ENCODE measurements at places on chromosomes 1 and 21.

GRCh38 chr1:84833194-84833593 lies 59.8 kb downstream of the LPAR3 start:
- no peak for DNase-seq

DNA sequence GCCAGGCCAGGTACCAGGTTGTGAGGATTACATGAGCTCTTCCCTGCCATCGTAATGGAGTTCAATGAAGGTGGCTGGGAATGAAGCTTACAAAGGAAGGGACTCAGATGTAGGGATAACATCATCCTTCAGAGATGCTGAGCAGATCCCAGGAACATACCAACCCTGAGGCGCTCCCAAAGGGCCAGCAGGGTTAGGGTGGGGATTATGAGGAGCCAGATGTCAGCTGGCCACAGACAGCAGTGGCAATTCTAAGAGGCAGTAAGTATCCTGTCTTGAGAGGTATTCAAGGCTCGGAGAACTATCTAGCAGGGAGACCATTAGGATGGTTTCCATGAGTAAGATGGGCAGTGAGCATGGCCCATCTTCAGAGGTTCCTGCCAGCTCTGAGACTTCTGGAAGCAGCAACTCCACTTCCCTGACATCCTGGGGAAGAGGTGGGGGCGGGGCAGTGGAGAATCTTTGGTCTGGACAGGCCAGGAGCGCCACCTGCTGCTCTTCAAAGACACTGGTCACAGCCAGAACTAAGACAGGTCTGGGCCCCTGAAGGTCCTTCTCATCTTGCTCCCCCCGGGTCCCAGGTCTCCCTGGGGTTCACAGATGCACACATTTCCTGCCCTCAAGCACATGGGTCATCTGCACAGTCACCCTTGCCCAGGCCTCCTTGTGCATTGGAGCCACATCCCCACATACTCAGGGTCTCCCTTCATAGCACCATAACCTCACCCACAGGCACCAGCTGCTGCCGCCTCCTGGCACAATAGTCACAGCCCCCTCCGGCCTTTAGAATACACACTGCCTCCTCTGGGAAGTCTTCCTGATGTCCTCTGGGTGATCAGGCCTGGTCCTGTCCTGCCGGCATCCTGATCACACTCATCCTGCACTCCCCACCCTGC lies 2.7 kb upstream of the SDC3 start:
- DNase-seq: peak; percentile 55

DNA sequence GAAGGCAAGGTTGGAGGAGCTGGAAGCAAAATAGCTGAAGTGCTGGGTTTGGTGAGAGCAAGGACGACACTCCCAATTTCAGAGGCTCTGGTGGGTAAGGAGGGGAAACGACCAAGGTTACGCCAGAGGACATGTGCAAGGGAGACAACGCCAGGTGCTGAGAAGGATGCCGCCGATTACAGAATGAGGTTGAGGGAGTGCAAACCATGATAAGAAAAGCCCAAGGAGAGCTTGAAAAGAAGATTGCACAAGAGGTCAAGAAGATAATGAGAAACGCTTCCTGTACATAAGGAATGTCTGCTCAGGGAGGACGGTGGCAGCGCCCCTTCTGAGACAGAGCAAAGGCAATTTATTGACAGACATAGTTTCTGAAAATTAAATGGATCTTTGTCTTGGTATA lies 382.0 kb upstream of the PROX1 start:
- DNase-seq: no peak

GRCh38 chr1:160664573-160665051 lies 17.8 kb upstream of the SLAMF1 start:
- no peak for DNase-seq

- peak; percentile 11 for DNase-seq
Observed at GRCh38 chr1:111769517-111770146, 13.9 kb downstream of the DDX20 start.

DNA sequence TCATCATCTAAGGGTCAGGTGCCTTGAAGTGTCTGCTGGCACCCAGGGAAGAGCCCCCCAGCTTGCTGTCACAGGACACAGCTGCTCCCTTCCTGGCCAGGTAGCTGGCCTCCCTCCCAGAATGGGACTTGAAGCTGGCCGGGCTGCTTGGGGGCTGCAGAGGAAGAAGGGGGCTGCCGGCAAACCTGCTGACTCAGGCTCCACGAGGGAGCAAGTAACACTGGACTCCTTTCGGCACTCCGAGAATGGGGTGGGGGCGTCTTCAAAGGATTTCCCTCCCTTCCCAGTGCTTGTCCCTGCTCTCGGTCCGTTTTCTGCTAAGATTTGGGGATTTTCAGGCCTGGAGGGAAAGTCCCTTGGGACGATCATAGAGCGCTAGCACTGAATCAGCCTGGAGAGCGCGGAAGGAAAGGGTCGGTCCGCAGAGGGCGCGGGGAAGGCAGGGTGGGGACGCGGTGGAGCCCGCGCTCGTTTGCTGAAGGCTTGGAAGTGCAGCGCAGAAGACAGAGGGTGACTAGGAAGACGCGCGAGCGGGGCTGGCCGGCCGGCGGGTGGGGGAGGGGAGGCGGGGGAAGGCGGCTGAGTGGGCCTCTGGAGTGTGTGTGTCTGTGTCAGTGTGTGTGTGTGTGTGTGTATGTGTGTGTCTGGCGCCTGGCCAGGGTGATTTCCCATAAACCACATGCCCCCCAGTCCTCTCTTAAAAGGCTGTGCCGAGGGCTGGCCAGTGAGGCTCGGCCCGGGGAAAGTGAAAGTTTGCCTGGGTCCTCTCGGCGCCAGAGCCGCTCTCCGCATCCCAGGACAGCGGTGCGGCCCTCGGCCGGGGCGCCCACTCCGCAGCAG lies at the start of gene CSF1:
TSS of gene CSF1 (plus strand) at position 727 of the 840 bp plus-strand sequence. CDS start 175 bp downstream, outside the sequence.
- DNase-seq: peak; percentile 53

DNA sequence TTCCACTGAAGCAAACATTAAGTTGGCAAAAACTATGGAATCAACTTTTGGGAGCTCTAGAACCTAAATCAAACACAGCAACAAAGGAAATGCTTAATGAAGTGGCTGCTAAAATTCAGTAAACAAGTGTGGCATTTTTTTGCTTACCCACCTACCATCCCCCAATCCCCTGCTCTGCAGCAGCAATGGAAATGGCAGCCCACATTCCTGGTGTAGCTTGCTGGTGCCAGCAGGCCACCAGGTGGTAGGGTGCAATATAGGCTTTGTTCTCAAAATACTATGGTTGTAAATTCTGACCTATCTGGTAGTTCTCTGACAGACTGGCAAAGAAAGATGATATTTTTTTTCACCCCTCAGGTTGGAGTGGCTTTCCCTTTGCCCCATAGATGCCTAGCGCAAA lies 42.8 kb downstream of the SHCBP1L start:
- DNase-seq: no peak

GRCh38 chr1:99004254-99004860 lies 304 bp downstream of the PLPPR5 start:
- no peak for DNase-seq

DNA sequence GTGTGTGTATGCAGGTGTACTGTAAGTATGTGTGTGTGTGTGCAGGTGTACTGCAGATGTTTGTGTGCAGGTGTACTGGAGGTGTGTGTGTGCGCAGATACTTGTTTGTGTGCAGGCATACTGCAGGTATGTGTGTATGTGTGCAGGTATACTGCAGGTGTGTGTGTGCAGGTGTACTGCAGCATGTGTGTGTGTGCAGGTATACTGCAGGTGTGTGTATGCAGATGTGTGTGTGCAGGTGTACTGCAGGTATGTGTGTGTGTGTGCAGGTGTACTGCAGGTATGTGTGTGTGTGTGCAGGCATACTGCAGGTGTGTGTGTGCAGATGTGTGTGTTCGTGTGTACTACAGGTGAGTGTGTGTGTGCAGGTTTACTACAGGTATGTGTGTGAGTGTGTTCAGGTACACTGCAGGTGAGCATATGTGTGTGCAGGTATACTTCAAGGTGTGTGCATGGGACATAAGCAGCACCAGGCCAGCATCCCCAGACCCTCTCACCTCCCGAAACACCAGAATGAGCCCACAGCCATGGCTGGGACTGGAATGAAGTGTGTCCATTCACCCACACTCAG lies 97.5 kb downstream of the DMRTB1 start:
- DNase-seq: no peak

DNA sequence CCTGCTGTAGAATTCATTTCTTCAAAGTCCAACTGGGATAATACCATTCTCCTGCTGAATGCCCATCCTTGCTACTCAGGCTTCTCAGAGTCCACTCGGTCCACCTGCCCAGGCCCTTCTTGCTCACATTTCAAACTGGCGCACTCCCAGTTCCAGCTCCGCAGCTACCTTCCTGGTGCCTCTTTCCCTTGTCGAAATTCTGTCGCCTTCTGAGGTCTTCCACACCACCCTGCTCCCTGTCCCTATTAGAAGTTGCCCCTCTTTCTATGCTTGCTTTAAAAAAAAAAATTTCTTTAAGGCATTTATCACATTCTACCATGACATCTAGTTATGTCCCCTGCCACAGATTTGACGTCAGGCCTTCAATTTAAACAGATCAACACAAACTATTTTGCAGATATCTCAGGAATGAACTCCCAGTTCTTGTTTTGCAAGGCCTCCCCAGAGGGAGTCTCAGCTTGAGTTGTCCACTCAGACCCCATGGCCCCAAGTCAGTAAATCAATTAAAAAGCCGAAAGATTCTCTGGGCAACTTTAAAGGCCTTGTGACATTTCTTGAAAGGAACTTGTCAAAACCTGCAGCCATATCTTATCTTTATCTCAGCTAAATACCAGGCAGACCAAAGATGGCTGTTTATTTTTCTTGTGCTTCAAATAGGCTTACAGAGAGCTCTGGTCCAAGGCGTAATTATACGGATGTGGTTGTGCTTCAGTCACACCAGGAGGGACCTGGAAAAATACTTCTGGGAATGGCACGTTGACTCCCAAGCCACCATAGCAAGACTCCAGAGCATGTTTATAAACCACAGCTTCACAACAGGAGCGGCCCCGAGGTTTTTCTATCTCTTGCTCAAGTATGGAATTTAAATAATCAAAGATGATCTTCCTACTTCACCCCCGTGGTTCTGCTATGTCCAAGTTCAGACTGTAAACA lies 2.2 kb downstream of the FAM89A start:
- no peak for DNase-seq

DNA sequence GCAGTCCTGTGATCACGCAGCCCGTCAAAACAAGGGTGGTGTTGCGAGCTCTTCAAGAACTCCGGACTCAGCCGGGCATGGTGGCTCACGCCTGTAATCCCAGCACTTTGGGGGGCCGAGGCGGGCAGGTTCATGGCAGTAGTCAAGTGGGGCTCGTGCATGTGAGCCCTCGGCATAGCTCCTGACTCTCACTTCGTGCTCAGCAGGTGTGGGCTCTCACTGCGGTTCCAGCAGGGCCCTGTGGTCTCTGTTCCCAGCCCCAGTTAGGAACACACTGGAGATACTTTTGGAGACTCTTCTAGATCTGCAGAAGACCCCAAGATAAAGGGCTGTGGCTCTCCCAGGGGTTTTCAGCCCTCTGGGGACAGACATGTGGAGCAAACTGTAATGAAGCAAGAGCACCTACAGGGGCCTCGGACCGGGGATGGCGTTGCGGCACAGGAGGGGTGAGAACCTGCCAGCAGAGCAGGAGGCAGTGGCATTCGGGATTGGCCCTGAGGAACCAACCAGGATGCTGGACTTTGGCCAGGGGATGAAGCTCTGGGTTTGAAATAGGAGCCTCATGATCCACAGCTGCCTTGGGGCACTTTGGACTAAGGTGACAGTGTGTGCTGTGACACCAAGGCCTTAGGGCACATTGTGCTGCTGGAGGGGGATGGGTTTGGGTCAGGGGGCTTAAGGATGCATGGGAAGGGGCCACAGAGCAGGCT lies 443.2 kb downstream of the CAMTA1 start:
- DNase-seq: no peak

DNA sequence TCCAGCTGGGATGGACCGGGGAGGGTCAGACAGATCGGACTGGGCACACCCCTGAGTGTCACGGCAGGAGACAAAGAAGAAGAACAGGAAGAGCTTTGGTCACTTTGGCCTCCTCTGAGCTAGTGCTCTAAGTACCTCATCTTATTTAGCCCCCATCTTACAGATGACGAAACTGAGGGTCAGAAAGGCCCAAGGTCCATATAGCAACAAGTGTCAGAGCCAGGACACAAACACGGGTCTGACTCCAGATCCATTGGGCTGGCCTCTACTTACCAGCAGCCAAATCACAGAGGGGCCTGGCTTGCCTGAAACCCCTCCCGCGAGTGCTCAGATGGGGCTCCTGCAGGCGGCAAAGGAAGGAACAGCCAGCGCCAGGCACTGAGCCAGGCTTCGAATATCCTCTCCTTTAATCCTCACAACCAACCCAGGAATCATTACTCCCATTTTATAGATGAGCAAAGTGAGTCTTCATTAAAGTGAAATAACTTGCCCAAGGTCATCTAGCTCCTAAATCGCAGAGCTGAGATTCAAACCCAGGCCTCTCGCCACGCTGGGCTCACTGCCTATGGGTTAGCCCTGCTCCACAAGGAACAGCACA lies 25.7 kb upstream of the SELENON start:
- DNase-seq: no peak

DNA sequence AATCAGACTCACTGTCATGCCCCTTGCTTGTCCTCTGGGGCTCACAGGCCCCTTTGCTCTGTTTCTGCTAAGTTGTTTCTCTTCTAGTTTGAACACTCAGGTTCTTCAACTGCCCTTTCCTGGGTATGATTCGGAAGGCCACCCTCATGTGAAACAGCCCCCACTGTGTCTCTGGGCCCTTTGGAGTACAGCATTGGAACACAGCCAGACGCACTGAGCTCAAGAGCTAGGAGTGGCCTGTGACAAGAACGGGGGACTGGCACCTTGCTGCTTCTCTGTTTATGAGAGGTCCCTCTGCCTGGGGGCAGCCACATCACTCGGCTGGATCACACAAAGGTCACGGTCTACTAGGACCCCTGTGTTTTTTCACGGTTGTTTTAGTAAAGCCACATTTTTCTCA lies 114.4 kb upstream of the ZC3H12A start:
- no peak for DNase-seq

DNA sequence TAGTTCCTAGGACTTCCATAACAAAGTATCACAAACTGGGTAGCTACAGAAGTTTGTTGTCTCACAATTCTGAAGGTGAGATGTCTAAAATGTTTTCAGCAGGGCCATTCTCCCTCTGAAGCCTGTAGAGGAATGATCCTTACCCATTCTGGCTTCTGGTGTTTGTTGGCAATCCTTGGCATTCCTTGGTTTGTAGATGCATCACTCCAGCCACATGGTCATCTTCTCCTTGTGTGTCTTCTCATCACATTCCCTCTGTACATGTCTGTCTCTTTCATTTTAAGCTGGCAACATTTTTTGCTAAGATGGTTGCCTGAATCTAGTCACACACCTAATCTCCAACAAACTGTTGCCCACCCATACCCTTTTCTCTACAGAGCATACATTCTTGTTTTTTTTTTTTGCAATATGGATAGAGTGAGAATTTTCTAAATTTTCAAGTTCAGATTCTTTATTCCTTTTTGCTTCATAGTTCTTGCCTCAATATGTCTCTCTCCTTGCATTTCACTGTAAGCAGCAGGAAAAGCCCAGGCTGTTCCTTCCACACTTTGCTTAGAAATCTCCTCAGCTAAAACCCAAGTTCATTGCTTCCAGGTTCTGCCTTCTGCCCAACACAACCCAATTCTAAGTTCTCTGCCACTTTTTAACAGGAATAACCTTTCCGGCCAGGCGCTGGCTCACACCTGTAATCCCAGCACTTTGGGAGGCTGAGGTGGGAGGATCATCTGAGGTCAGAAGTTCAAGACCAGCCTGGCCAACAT lies 18.3 kb downstream of the ZBED6 start:
- no peak for DNase-seq
